Cardiac fibroblast (primary cell): ENCODE measurements at places on chromosomes 6 and 20.
A peak's percentile ranks its signal among the peaks of the same experiment; 100 is the strongest.

DNA sequence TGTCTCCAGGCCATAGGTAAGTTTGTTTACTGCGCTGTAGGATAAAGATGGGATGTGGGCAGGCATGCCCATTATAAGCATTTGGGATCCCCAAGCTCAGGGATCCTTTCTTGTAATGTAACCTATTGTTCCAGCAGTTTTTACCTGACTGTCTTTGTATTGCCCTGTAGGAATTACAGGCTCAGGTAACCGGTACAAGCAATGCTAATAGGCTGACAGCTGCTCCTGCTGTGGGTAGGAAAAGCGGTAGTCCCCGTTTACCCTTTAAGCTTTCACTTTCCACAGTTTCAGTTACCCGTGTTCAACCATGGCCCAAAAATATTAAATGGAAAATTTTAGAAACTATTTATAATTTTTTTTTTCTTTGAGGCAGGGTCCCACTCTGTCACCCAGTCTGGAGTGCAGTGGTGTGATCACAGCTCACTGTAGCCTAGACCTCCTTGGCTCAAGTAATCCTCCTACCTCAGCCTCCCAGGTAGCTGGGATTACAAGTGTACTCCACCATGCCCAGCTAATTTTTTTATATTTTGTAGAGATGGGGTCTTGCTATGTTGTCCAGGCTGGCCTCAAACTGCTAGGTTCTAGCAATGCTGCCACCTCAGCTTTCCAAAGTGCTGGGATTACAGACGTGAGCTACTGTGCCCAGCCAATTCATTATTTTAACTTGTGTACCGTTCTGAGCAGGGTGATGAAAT is 108.6 kb downstream of the CDYL start:
- no peak for DNase-seq

GRCh38 chr6:135162678-135163439 is 18.2 kb upstream of the MYB start:
- DNase-seq: peak; percentile 40

GRCh38 chr6:127402890-127403617 is 56.1 kb downstream of the KIAA0408 start:
- DNase-seq: no peak

DNA sequence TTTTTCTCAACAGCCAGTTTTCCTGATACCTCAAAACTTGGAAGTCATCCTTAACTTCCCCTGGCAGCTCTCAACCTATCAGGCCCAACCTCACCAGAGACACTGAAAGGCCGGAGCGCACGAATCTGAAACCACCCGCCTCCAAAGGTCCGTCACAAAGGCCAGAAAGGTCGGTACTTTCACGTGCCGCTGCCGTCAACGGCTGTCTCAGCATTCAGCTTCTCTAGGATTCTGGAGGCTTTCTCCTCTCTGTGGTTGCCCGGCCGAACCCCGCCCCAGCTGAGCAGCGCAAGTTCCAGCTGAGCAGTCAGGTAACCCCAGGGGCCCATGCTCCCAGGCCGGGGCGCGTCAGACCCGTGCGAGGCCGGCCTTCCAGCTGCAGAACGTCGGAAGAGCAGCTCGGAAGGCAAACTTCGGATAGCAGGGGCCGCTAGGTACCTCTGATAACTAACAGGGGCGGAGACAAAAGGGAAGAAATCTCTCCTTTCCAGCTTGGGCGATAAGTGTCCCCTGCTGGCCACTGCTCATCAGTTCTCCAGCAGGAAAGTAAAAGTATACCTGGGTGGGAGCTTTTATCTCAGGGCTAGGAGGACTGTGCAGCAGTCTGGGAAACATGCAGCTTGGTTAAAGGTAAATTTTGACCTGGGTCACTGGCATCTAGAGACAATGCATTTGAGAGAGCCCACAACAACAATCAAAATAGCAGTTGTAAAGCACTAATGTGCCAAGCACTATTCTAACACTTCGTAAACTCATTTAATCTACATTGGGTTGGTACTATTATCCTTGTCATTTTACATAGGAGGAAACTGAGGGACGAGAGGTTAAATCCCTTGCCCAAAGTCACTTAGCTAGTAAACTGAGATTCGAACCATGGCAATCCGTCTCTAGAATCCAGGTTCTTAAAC is 16.1 kb downstream of the ZSCAN12 start:
- peak; percentile 93 for DNase-seq

- DNase-seq: no peak
Measured at GRCh38 chr6:147160593-147160992, 43.6 kb upstream of the STXBP5 start.

GRCh38 chr6:36717231-36717825 is 19.7 kb downstream of the RAB44 start:
- no peak for DNase-seq

DNA sequence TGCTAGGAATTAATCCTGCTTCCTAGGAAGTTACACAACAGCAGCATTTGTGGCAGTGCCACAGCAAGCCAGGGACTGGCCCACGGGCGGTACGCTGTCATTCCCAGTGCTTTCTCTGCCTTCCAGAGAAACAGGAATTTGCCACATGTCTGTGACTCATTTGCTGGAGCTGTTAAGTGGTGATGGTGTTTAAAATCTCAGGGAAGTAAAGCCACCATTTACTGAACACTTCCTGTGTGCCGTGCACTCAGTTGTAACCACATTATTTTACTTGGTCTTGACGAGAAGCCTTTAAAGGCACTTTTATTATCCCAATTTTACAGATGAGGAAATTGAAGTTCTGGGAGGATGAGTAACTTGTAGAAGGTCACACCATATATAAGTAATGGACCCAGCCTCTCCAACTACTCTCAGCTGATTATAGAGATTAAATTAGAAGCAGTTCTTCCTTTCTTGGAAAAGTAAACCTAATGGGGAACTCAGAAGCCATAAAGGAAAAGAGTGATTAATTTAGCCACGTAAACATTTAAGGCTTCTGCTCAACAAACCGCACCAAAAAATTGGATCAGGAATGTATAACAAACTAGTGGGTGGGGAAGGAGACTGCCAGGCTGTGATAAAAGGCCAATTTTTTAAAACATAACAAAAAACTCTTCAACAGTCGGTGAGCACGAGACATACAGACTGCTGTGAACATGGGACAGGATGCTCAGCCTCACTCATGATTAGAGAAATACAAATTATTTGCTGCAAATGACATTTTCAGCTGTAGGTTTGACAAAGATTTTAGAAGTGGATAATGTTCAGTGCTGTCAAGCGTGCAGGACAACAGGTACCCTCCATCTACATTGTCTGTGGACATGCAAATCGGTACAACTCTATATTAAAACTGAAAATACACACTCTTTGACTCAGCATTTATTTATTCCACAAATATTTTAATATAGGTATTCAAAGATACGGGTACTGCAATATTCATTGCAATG is 311.2 kb downstream of the NRN1 start:
- DNase-seq: peak; percentile 41

DNA sequence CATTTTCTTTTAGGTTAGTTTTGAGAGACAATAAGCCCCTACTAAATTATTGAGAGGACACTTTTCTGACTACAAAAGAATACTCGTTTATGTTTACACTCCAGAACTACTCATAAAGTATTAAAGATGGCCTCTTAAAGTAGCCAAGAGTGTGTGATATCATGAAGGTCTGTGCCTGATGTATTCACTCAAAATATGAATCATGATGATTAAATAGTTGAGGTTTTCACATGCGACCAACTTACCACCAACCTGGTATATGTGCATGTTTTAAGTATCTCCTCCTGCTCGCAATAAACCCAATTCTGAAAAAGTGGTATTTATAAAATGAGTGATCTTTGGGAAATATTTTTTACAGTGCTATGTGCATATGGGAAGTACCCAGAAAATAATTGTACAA is 43.9 kb downstream of the IL20RA start:
- no peak for DNase-seq

DNA sequence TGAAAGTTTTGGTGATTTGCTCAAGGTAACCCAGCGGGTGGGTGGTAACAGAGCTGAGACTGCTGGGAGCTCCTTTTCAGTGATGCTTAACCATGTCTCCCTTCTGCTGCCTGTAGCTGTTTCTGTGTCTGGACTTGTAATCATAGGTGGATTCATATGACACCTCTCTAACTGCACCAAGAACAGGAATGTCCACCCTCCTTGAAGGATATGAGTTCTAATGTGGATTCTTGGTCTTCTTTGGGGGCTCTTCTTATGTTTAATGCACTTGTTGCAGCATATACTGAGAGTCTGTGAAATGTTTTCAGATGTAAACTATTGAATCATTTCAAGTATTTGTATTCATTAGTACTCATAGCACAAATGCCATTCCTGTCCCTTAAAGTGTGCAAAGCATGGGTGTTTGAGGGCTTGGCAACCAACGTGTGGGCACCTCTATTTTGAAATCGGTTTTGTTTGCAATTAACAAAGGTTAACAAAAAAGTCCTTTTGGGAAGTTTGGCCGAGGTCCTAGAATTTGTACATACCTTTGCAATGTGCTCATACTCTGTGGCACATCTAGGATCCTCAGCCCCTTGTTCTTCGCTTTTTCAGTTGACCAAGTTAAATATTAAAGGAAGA is 138.0 kb downstream of the SOX4 start:
- DNase-seq: peak; percentile 58

- DNase-seq: no peak
Measured at GRCh38 chr6:143531720-143532499, 20.4 kb upstream of the FUCA2 start.

DNA sequence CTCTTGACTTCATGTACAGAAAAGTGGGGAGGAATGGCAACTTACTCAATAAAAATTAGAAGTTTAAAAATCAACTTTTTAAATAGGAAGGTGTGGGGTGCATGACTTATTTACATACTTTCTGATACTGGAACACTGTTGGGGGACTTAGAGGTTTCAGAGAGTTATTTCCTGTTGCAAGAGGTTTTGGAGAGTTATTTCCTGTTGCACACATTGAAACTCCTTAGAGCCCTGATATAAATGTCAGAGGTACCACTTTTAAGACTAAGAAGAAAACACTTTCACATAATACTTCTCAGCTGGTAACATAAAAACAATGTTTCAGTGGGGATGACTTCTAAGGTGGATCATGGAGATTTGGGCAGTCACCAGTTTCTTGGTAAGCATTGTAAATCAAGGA is 579.9 kb downstream of the MMUT start:
- DNase-seq: peak; percentile 28

DNA sequence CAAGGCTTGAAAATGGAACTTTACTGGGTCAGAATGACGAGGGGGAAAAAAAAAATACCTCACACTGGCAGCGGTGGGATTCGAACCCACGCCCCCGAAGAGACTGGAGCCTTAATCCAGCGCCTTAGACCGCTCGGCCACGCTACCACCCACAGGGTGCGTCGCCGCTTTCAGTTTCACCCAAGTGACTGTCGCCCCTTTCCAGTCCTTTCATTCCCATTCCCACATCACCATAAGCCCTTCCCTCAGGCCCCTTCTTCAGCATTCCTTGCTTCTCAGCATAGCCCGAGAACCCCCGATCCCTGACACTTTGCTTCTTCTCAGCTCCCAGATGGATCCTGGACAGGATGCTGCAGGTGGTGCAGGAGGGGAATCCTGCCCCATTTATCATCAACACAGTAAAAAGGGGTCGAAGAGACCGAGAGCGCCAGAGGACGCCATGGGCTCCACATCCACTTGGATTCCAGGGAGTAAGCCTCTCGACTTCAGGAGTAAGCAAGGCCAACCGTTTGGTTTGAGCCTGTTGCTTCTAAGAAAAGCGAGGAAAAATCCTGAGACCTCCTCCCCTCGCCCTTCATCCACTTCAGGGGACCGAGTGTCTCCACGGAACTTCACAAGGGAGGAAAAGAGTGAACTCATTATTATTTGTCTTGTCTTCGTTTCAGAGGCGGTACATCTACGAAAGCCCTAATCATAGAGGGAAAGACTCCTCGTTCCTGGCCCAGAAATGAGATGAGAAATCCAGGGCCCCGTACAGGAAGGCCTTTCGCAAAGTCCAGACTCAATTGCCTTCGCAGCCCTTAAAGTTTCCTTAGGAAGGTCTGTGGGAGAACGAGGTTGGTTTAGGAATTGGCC is 20.0 kb upstream of the TRIM27 start:
- DNase-seq: peak; percentile 82

DNA sequence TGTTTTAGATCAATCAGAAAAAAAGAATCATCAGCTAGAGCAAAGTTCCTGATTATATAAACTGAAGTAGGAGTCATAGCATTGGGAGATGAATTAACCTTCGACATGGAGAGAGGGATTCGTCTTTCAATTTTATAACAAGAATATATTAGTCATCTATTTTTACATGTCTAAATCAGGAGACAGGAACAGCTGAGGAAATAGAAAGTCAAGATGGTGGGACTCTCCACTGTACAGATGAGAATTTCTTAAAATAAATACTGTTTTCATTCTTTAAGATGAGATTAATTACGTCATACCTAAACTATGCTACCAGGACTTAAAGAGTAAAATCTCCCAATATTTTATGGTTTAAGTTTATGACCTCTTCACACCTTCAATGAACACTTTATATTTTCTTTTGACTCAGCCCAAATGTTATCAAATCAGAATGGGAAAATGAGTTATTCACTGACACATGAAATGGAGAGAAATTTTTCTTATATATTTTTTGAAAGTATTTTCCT is 1137.7 kb downstream of the EPHA7 start:
- DNase-seq: no peak

- peak; percentile 37 for DNase-seq
Measured at GRCh38 chr20:1391640-1392442, 1.0 kb downstream of the FKBP1A start.

DNA sequence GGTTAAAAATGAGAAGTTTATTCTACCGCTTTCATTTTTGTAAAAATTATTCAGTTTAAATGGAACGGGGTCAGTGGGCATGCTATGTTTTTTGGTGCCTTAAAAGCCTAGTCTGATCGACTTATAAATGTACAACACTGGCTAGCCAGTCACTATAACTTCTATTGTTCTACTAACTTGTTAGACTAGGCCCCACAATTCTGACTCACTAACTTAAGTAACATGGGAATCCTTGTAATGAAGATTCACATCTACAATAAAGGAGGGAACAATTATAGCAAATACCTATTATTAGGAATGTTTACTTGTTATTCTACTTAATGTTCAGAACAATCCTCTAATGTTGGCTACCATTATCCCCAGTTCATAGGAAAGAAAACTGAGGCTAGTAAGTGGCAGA is 28.5 kb downstream of the REPS1 start:
- no peak for DNase-seq

DNA sequence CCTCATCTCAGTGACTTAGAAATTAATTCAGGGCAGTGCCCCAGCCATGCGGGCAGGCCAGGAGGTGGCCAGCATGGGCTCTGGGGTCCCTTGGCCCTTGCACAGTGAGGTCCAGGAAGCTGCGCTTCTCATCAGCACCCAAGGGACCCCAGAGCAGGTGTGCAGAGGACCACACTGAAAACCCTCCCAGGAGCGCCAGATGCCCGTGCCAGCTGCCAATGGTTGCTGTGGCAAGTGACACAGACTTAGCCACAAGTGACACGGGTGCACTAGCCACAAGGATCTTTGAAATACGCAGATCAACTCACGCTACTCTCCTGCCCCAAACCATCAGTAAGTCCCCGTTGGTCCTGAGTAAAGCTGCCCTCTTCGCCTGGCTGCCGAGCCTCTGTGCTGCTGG is 88.1 kb downstream of the ERMARD start:
- DNase-seq: no peak

- DNase-seq: no peak
Measured at GRCh38 chr6:16157909-16158308, 29.0 kb downstream of the MYLIP start.

- no peak for DNase-seq
Measured at GRCh38 chr6:46032110-46032998, 16.7 kb upstream of the CLIC5 start.
